Stromal cell of bone marrow (primary cell): ENCODE measurements at places on chromosomes 12 and 14.

DNA sequence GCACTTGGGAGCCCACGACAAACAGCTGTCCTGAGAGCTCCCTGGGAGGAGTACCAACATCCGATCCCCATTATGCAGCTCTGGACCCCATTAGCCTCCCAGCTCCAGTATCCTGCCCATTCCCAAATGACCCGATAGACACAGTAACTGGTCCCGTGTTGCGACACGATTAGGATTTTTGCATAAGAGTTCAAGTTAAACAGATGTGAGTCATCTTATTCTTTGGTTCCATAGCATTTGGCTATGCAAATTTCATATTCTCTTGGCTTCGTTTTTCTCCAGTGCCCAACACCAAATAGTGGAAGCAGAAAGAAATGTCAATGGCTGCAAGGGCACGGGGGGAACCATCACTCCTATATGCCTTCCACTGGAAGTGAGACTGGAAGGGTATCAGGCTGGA, 43.0 kb upstream of the LRRC10 start:
- DNase-seq, result no peak

- no peak for DNase-seq
These were observed 202.1 kb downstream of the SEC23A start for GRCh38 chr14:38900887-38901286.

DNA sequence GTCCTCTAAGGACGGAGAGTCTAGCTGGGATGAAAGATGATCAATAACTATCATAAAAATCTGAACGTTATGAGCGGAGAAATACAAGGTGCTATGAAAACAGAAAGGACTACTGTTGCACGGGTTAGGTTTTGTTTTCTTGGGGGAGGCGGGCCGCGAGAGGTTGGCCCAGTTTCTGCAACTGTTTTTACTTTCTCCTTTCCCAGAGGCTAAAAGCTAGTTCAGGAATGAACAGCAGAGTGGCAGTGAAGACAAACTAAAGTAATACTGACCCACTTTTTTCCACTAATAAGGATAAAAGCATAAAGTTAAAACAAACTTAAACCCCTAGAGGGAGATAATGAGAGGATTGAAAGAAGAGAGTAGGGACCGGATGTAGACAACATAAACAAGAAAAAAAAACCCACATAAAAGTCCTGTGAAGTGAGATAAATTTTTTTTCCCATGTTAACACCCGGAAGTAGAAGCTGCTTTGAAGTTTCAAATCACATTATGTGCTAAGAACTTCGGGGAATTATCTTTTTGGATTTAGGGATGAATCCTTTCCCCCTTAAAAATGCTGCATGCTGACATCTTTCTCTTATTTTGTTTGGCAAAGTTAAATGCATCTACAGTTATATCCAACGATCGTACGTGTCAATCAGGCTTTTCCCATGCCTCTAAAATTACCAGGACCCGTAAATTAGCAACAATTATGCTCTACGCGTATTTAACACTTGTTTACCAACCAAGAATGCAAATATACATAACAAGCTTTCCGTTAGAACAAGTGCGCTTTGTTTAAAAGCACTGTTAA, 1.0 kb upstream of the CDK17 start:
- peak; percentile 57 for DNase-seq

GRCh38 chr12:47035484-47035883, 43.9 kb upstream of the PCED1B start:
- no peak for DNase-seq

DNA sequence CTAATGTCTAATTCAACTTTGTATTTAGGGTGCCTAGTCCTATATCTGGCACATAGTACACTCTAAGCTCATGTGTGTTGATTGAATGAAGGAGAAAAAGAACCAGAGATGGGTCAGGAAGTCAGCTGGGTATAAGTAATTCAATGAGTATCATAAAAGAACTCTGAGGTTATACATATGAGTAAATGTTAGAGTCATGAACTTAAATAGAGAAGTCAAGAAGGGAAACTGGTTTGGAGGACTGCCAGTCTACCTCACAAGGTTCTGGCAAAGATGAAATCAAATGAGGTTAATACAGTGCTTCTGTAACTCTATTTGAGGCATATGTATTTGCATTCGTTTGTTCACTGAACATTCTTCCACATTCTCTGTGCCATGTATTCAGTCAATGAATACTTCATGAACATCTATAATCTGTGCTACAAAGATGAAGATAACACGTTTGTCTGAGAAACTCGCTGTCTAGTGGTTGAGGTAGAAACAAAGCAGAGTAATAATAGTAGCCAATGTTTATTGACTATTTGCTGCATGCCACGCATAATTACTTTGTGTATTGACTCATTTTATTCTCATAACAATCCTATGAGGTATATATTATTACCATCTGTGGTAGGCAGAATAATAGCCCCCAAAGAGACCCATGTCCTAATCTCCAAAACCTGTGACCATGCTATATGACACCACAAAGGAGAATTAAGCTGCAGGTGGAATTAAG, 88.9 kb downstream of the PTGER2 start:
- DNase-seq, result no peak

- no peak for DNase-seq
These were observed 170.3 kb downstream of the KCNA5 start for GRCh38 chr12:5213990-5214389.

DNA sequence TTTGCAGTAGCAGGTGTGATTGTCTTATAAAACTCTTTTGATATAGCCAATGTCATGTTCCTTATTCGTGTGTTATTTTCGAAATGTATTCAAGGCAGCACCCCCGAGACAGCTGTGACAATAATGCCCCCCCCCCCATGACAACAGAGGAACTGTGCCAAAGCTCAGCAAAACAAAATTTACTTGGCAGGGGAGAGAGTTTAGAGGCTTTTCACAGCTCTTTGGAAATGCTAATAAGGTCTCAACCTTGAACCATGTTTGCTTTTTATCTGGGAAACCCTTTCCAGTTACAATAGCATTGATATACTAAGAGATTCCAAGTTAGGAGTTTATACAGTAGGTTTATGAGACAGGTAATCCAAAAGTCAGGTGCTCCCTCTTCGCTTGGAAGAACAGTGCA, 56.4 kb upstream of the USP44 start:
- DNase-seq, result no peak

DNA sequence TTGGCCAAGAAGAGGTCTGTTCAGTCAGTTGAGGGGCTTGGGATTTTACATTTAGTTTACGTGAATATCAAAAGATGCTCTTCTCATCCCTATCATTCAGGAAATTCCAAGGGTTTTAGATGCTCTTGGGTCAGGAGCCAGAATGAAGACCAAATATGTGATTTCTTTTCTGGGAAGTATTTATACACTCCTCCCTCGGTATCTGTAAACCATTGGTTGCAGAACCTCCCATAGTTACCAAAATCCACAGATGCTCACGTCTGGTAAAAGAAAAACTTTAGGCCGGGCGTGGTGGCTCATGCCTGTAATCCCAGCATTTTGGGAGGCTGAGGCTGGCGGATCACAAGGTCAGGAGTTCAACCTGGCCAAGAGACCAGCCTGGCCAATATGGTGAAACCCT, 75.9 kb downstream of the TNFAIP2 start:
- DNase-seq, result peak; percentile 51

DNA sequence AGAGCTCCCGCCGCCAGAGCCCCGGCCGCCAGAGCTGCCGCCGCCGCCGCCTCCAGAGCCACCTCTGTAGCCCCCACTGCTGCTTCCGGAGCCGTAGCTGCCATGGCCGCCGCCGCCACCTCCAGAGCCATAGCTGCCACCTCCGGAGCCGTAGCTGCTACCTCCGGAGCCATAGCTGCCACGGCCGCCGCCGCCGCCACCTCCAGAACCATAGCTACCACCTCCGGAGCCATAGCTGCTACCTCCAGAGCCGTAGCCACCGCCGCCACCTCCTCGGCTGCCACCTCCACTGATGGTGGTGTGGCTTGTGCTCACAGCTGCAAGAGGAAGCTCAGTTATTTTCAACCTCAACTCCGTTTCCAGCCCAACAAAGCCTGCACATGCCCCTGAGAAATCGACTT, 4.9 kb downstream of the KRT1 start:
- DNase-seq, result no peak

GRCh38 chr12:94815958-94816357, 165.6 kb upstream of the TMCC3 start:
- no peak for DNase-seq
